Activated gamma-delta T cell treated with Interleukin-2 at 50 U/mL for 16 hours (primary cell): ENCODE measurements at places on chromosomes 7 and 10.

GRCh38 chr10:33861016-33861704 is 526.7 kb upstream of the NRP1 start:
- no peak for DNase-seq

GRCh38 chr7:16929146-16929762 is 47.5 kb upstream of the AGR3 start:
- DNase-seq = no peak

- no peak for DNase-seq
Observed at GRCh38 chr7:39459636-39460035, 106.6 kb upstream of the YAE1 start.

- DNase-seq = no peak
Observed at GRCh38 chr7:90213521-90213920, 2.0 kb downstream of the STEAP2 start.

- no peak for DNase-seq
Observed at GRCh38 chr7:96315125-96315512, 6.8 kb downstream of the SLC25A13 start.

GRCh38 chr10:102508506-102508905 is 4.7 kb downstream of the SUFU start:
- no peak for DNase-seq

GRCh38 chr7:21562385-21562784 is 19.5 kb downstream of the DNAH11 start:
- DNase-seq = no peak

DNA sequence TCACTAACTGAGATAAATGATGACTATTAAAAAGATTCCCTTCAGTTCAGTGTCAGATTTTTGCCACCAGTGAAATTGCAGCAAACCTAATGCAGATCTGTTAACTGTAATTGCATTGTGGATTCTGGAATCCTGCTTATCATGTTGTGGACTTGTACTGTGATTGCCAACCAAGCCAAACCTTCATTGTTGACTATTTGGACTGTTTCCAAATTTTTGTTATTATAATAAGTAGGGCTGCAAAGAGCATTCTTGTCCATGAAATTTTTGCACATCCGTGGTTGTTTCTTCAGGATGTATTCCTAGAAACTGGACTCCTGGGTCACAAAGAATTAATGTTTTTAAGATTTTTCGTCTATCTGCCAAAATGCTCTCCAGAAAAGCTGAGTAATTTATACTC is 281.6 kb upstream of the ZMIZ1 start:
- no peak for DNase-seq

DNA sequence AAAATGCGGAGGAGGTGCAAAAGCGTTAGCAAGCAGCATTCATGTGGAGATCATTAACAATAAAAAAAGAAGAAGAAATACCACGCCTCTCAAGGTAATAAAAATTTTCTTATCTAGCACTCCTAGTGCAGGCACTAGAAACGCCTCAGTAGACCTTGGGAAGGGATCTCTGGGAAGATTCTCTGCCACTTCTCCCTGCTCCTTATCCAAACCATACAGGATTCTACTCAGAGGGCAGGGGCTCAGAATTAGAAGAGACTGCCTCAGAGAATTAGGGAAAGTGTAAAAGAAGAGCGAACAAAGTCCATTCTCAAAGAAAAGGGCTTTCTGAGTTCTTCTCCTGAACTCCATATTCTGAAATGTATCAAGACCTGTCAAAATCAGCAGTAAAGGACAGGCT is 413.4 kb downstream of the SORCS1 start:
- no peak for DNase-seq

GRCh38 chr10:28343987-28344895 is 41.4 kb upstream of the MPP7 start:
- no peak for DNase-seq

GRCh38 chr7:129479831-129480230 is 22.5 kb upstream of the SMKR1 start:
- DNase-seq = no peak

DNA sequence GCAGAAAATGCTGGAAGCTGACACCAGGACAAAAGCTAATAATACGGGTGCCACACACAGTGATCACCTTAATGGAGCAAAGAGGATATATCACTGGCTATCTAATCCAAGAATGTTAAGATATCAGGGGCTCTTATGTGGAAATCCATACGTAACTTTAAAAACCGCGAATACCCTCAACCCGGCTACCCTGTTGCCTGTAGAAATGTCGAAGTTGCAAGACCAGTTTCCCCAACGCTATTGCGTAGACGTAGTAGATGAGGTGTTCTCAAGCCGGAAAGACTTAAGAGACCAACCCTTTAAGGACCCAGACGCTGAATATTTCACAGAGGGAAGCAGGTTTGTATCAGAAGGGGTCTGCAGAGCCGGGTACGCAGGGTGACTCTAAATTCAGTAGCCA is 7.9 kb upstream of the CYREN start:
- DNase-seq = no peak

DNA sequence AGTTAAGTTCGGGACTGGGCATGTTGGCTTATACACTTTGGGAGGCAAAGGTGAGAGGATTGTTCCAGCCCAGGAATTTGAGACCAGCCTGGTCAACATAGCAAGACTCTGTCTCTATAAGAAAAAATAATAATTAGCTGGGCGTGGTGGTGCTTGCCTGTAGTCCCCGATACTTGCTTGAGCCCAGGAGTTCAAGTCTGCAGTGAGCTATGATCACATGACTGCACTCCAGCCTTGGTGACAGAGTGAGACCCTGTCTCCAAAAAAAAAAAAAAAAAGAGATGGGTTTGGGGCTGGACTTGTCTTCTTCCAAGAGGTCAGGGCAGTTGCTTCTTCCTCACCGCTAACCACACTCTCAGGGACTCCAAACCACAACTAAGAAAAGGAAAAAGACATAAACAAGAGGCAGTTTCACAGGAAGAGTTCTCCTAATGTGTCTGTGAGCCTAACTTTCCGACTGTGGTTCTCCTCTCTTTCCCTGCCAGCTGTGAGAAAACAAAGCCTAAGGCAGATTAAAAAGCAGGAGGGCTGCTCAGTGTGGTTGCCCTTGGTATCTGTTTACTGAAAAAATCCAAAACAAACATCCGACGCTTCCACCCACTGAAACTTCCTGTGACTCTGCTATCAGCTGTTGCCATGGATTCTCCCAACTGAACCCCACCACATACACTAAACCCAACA is 2.4 kb upstream of the SERPINE1 start:
- no peak for DNase-seq
